ENCODE measurements at places on chromosomes 5 and 9.
A peak's percentile ranks its signal among the peaks of the same experiment; 100 is the strongest.

DNA sequence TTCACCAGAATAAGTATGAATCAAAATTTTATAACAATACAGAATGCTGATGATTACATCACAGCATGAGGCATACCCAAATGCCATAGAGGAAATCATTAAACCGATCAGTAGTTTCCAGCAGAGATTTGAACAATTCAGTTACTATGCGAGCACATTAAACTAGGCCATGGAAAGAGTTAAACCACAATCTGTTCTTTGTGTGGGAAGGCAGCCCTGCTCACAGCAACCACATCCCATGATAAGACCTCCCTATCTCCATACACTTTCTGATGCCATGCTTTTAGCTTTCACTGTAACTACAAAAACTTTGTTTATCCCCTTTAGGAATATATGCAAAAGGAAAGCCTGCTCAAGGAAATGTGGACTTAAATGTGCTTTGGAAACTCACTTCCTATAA is 4.5 kb downstream of the NFIB start:
- no peak for DNase-seq

DNA sequence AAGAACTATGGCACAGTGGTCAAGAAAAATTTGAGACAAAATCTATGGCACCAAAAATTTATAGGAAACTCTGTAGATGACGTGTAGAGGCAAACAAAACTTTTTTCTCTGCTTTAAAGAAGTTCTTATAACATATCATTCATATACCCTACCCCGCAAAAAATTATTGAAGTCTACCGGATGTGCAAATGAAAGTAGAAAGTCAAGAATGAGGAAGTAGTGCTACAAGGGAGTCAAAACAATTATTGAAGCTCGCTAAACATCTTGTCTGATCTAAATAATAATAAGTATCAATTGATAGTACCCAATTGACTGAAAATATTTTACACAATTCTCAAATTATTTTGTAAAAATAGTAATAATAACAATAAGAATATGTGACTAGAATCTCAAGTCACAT is 398.5 kb downstream of the TAF11L14 start:
- no peak for DNase-seq

GRCh38 chr5:84602371-84602771 is 217.7 kb upstream of the EDIL3 start:
- DNase-seq = no peak

- DNase-seq = no peak
These were observed 57.6 kb downstream of the DENND4C start for GRCh38 chr9:19288081-19288480.

GRCh38 chr5:68891718-68892117 is 202.1 kb upstream of the SLC30A5 start:
- no peak for DNase-seq

DNA sequence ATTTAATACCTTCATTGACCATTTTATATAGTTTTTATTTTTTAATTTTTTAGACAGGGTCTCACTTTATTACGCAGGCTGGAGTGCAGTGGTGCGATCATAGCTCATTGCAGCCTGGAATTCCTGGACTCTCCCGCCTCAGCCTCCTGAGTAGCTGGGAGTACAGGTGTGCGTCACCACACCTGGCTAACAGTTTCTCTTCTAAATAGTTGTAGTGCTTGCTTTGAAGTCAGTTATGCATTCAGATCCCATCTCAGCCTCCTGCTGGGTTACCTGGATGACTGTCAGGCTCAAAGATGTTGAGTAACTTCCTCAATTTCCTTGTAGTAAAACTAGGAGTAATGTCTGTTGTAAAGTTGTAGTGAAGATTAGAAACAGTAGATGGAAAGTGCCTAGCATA is 21.4 kb downstream of the SNX18 start:
- no peak for DNase-seq

DNA sequence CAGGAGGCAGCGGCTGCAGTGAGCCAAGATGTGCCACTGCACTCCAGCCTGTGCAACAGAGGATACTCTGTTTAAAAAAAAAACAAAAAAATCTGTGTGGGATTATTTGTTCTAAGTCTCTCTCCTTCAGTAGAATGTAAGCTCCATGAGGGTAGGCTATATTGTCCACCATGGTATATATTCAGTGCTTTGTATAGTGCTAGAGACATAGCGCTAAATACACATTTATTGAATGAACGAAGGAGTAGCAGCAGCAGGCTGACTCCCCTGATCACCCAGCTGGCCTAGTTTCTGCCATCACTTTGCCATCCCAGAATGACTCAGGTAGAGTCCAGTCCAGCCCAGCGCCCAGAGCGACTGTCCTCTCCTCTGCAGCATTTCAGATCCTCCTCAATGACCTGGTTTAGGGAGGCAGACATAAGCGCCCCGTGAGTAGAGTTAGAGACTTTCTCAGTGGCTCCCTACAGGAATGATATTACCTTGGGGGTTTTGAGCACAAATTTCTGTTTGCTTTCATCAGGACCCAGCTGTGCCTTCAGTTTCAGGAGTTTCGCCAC is 716 bp downstream of the HARS1 start:
- DNase-seq = no peak

DNA sequence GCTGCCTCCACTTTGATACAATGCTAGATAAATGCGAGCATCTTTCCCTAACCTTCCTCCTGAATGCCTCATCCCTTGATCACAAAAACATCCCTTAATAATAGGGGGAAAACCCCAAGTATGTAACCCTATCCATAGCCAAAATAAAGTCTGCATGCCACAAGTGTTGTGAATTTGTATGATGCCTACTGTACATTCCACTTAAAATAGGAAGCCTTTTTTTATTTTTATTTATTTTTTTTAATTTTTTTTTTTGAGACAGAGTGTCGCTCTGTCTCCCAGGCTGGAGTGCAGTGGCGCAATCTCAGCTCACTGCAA is 207.0 kb downstream of the AOPEP start:
- DNase-seq = no peak

DNA sequence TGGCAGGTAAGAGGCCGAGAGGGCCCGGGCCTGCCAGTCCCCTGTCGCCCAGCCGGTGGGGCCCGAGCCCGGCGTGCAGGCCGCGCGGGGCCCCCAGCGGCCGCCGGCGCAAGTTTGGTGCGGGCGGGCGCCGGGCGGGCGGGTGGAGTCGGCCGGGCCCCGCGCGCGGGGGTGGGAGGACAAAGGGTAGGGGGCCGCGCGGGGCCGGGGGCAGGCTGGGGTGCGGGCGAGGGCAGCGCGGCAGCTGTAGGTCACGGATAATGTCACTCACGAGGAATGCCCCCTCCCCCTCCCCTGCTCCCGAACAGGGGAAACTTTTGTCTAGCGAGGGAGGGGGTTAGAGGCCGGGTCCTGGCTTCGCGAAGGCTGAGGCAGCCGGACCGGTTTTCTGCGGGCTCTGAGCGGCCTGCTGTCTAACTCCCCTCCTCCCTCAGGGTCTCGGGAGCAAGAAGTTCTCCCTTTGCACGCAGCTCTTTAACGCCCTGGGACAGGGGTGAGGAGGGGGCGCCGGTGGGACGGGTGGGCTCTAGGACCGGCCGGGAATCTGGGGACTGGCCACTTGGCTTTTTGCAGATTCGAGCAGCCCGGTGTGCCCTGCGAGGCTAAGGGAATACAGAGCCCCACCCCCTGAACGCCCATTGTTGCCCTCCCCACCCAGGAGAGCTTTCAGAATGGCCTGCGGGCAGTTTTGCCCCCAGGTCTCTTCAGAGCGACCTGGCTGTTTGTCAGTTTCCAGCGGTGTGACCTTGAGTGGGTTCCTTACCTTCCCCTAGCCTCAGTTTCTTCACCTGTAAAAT is 21.3 kb upstream of the NDST1 start:
- peak; percentile 17 for DNase-seq

DNA sequence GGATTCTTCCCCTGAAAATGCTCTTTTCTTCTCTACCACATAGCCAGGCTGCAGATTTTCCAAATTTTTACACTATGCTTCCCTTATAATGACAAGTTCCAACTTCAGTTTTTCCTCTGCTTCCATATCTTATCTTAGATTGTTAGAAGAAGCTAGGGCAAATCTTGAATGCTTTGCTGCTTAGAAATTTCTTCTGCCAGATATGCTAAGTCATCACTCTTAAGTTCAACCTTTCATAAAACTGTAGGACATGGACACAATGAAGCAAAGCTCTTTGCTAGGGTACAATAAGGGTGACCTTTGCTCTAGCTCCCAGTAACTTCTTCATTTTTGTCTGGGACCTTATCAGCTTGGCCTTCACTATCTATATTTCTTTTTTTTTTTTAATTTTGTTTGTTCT is 88.7 kb downstream of the NXNL2 start:
- DNase-seq = no peak

DNA sequence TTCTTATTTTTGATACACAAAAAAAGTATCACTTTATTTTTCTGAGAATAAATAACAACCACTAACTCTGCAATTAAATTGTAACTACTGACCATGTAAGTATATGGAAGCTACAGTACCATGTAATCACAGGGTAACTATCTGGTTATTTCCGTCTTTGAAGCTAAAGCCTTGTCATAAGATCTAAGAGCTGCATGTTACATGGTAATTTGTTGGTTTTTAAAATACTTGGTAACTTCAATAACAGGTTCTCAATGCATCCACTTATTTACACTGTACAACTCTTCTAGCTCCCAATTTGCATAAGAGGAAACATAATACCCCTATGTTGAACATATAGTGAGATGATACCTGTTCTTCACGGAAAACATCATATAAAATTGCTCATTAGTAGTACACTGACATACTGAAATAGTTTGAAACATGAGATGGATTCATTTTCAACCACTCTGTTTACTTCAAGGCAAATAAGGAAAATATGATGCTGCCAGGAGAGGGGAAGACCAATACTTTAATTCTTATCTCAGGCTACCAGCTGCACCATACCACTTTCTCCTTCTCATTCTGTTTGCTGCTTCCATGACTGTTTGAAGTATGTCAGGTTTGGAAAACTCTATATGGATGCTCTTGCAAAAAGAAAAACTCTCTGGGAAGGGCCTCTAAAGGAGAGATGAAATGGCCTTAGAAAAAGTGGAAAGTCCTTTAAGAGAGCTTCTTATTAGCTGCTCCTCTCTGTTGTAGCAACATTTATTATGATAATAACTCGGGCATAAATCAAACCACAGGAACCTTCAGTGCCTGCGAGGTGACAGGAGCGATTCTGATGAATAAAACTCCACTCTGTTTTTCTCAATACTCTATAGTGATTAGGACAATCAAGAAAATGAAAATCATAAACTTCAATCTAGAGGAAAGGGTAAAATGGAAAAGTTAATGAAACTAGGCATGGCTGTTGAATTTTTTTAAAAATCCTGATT is 150.2 kb downstream of the KIAA0825 start:
- DNase-seq = no peak

GRCh38 chr9:121034529-121034928 is 15.5 kb downstream of the C5 start:
- no peak for DNase-seq

DNA sequence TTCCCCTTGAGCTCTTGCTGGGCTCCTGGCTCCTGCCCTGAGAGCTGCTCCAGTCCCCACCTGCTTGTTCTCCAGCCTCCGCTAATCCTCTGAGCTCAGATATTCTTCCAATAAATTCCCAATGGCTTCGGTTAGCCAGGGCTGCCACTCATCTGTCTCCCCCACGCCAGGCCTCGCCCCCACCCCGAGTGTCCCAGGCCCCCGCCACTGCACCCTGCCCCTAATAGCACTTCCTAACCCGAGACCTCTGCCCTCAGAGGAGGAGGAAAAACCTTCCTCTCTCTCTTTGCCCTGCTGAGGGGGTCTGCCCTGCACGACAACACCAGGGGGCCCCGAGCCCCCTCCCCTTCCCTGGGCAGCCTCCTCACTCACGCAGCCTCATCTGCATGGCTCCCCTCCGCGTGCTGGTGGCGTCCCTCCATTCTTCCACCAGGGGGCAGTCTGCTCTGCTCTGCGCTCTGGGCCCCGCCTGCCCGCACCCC is 5.4 kb upstream of the LCN15 start:
- DNase-seq = peak; percentile 32

- DNase-seq = no peak
These were observed 104.5 kb downstream of the RFK start for GRCh38 chr9:76289703-76290102.

GRCh38 chr5:93189707-93190120 is 391.3 kb downstream of the NR2F1-AS1 start:
- no peak for DNase-seq

DNA sequence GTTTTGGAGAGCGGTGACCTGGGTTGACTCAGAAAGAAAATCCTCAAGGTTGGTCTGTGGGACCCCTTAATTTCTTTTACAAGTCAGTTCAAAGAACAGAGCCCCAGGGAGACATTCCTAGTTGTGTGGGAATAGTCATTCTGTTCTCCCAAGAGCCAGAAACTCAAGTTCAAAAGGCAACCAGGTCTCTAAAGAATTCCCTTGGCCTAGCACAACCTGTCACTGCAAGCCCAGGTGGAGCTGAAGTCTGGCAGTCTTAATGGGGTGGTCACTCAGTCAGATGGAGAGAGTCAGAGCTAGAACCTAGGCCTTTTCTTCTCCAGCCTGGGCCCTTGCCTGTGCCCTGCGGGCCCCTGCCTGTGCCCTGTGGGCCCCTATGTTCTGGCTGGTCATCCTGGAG is 37.5 kb upstream of the CDKN2AIPNL start:
- no peak for DNase-seq

GRCh38 chr5:43024217-43024616 is 15.9 kb downstream of the ANXA2R start:
- DNase-seq = no peak

DNA sequence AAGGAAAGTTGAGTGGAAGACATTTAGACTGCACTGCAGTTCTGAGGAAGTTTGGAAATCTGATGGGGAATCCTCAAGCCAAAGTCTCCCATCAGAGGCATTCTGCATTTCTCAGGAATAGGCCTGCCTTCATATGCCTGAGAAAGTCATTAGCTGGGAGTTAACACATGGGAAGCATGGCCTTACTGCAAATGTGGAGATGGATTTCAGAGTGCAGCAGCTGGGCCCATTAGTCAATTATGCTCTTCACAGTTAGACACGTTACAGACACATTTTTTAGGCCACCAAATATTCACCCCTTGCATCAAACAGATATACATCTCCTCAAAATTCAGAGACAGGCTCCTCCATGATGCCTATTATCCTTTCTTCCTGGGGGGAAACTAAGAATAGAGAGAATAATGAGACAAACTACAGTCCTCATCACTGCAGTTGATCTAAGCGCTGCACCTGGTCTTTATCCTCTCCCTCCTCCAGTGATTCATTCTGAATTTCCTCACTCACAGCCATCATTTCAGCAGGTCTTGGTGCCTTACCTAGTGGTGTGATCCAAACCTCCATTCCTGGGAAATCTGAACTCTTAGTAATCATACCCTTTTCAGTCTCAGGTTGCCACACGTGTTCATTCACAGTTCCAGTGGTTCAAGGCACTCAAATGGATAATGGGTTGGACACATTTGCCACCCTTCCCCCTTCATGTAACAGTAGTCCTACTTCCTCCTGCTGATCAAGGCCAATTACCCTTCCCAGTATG is 47.9 kb upstream of the PPP2CA start:
- DNase-seq = no peak

GRCh38 chr5:73183481-73183891 is 10.5 kb downstream of the TMEM174 start:
- no peak for DNase-seq

- no peak for DNase-seq
These were observed 128.8 kb downstream of the TMC1 start for GRCh38 chr9:72650206-72650605.

GRCh38 chr5:74185599-74185998 is 454.9 kb downstream of the ENC1 start:
- DNase-seq = peak; percentile 33

All from NCI-H1092 treated with DMSO at 0.1 percent for 48 hours (cell line).